NCI-H774 (cell line): ENCODE measurements at places on chromosomes 2 and 18.

- DNase-seq, result no peak
Measured at GRCh38 chr2:73386894-73387636, 1.4 kb downstream of the ALMS1 start.

- no peak for DNase-seq
Measured at GRCh38 chr2:129623783-129624182, 355.7 kb upstream of the RAB6C start.

- DNase-seq, result no peak
Measured at GRCh38 chr2:43171789-43172188, 54.6 kb downstream of the ZFP36L2 start.

GRCh38 chr2:109467701-109468100 is 146.1 kb downstream of the SEPTIN10 start:
- DNase-seq, result no peak

DNA sequence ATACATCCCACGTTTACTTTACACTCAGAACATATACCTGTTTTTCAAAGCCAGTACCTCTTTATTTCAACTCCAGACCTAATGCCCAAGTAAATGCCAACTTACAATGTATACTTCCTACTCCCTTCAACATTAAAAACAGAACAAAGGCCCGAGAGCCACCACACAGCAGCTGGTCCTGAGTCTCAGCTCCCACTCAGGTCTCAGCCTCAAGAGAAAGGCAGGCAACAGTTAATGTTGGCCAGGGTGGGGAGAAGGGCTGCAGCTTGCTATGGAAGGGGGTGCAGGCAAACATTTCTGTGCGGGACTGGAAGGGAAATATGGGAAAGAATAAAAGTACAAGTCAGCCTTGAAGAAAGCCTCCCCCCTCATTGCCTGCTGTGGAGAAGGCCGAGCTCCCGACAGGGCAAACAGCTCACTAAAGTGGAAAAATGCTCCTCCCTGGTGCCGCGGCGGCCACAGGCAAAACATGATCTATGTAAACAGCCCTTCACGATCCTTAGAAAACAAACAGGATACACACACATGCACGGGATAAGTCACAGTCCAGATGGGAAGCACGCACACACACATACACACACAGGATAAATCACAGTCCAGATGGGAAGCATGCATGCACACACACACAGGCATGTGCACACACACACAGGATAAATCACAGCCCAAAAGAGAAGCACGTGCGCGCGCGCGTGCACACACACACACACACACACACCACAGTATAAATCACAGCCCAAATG is 67.4 kb downstream of the ADNP2 start:
- no peak for DNase-seq

GRCh38 chr2:37376421-37377186 is 32.2 kb downstream of the QPCT start:
- DNase-seq, result peak; percentile 3

- no peak for DNase-seq
Measured at GRCh38 chr2:98282109-98282508, 64.1 kb upstream of the CNGA3 start.

DNA sequence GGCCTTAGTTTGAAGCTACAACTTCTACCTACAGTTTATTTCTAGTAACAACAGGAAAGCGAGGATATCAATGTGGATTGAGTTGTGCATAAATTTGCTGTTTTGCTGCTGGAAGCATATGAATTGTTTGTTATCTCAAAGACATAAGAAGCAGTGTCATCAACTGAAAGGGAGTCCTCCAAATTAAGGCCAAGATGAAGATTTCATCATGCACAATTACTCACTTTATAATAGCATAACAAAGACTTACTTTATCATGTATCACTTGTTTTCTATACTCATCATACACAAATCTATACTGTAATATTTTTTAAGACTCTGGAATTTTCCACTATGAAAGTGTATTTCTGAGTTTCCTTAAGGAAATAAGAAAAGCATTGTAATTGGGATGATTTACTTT is 136.1 kb upstream of the FANCL start:
- no peak for DNase-seq

DNA sequence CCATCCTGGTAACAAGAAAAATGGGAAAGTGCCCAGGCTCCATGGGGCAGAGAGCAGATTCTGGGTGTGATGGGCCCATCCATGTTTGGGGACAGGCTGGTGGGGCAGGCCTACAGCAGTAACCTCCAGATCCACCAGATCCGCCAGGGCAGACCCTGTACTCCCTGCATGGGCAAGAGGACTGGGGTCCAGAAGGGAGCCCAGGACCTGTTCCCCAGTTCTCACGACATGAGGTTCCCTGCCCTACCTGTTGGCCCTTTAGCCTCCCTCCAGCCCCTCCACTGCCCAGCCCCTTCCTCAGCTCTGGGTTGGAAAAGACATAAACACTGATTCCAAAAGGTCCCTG is 38.7 kb downstream of the EMX1 start:
- no peak for DNase-seq

- DNase-seq, result no peak
Measured at GRCh38 chr2:111100087-111100764, 20.5 kb upstream of the BCL2L11 start.

GRCh38 chr2:122075381-122075780 is 319.9 kb downstream of the TSN start:
- DNase-seq, result no peak

- DNase-seq, result no peak
Measured at GRCh38 chr2:236119476-236119875, 48.7 kb downstream of the GBX2 start.

- peak; percentile 88 for DNase-seq
Measured at GRCh38 chr2:165293440-165294420, 54.5 kb downstream of the SCN2A start.

GRCh38 chr2:221458578-221458977 is 113.5 kb downstream of the EPHA4 start:
- no peak for DNase-seq

DNA sequence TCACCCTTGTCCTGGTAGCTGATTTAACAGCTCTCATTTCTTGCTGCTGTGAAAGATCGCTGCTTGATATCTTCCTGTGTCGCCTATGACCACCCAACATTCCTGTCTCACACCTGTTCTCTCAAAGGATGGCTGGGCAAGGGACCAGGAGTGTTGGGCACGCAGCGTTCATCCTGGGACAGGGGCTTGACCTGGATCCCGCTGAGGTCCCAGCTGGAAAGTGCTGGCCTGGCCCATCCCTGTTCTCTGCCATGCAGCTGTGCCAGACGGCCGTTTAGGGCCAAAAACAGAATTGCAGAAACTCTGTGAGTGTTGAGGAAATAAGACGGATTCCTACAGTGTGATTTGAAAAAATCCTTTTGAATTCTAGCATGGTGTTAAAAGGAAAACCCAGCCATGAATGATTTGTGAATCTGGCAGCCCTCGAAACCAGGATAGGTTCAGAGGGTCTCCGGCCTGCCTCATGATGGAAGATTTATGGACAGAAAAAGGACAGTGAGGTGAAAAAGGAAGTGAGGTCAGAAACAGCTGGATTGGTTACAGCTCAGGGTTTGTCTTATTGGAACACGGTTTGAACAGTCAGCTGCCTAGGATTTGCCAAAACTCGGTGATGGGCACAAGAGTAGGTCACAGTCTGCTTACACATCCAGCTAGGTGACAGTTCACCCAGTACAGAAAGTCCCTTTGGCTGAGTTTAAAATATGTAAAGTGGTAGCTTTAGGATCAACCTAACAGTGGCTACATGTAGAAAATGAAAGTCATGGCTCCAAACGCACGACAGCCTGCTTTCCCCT is 164.8 kb downstream of the DCDC2C start:
- no peak for DNase-seq

- no peak for DNase-seq
Measured at GRCh38 chr18:46163941-46164499, 59.8 kb downstream of the HAUS1 start.

GRCh38 chr18:77067291-77068061 is 65.1 kb downstream of the MBP start:
- no peak for DNase-seq
